ENCODE measurements at places on chromosomes 11 and 22.

DNA sequence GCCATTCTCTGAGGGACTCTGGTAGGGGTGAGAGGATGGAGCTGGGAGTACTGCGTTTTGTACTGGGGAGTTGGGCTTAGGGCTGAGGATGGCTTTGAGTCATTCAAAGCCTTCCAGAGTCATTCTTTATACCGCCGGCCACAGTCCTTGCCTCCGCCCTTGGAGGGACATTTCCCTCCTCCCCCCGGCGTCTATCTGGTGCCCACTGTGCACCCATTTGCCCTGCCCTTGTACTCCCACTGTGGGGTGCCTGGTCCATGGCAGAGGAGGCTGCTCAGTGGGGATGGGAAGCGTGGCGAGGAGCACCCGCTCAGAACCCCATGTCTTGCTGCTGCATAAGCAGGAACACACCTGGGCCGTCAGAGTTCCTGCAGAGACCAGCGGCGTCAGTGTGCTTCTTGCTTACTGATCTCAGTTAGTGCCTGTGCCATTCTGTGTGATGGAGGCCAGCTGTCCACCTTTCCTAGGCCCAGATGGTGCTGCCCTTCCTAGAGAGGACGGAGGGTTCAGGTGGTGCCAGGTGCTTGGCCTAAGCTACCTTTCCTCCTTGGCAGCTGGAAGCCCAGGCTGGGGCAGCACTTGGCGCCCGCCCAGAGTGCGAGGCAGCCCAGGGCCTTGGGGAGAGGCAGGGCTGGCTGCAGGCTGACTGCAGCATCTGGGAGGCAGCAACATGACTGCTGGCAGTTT lies 23.3 kb upstream of the TMEM191C start:
- DNase-seq: no peak

DNA sequence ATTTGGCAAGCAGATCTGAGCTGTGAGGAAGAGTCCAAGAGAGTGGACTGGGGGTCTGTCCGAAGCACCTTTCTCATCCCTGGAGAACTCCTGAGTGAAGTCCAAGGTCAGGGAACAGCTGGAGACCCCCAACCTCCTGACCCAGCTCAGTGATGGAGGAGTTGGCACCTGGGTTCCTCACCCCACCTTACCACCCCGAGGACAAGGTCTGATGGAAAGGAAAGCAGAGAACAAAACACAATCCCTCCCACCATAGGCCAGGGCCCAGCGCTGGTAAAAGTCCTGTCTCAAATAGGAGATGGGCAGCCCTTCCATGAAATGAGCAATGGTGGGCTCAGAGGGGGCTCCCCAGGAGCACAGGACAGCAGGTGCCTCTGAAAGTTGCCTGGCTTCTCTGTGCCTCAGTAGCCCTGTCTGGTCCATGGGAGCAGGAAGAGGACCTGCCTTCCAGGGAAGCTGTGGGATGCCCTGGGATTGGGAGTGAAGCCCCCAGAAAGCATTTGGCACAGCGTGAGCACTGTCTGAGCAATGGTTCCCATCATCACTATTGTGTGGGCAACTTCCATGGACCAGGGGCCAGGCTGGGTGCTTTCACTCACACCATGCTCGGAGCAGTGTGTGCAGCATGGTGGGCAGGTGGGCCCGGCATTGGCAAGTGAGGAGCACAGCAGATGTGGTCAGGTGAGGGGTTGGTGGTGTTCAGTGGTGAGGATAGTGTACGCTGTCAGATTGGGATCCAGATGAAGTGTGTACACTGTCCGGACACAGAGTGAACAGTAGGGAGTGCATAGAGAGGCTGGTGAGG lies 7.5 kb downstream of the TRIM29 start:
- no peak for DNase-seq

DNA sequence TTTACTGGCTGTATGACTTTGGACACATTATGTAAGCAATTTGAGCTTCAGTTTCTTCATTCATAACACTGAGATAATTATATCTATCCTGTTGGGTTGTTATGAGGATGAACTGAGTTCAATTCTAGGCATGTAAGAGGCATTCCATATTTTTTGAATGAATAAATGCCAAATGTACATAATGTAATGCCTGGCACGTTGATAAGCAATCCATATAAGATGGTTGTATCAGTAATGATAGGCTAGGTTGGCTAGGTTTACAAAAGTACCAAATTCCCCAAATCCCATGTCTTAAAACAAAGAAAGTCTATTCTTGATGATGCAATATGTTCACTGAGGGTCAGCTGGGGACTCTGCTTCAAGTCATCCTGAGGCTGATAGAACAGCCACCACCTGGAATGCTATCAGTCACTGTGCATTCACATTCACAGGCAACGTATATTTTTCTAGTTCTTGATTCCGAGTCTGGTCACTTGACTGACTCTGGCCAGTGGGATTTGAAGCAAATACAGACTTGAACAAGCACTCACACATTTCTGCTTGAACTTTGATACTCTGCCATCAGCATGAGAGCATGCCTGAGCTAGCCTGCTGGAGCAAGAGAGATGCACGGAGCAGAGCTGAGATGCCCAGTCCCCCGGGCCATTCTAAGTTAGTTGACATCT lies 104.0 kb upstream of the TIMP3 start:
- DNase-seq: no peak

- no peak for DNase-seq
Observed at GRCh38 chr11:69647390-69647748, 6.4 kb downstream of the CCND1 start.

- DNase-seq: no peak
Observed at GRCh38 chr11:43021466-43021865, 290.3 kb upstream of the API5 start.

- no peak for DNase-seq
Observed at GRCh38 chr22:49291781-49292180, 535.9 kb downstream of the BRD1 start.

DNA sequence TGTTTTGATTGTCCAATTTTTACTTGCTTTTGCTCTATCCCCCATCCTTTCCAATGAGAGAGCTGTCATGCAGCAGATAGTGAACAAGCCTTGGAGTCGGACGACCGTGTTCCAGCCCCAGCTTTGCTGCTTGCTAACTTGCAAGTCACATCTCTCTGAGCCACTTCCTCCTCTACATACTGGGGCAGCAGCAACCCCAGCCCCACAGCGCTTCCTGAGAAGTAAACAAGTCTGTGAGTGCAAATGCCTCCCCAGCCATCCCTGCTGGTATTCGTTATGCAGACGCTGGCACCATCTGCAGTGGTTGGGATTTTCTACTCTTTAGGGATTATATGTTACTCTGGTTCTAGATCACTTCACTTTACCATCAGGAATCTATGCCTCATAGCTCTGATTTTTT lies 35.0 kb downstream of the TPBGL start:
- DNase-seq: peak; percentile 41

DNA sequence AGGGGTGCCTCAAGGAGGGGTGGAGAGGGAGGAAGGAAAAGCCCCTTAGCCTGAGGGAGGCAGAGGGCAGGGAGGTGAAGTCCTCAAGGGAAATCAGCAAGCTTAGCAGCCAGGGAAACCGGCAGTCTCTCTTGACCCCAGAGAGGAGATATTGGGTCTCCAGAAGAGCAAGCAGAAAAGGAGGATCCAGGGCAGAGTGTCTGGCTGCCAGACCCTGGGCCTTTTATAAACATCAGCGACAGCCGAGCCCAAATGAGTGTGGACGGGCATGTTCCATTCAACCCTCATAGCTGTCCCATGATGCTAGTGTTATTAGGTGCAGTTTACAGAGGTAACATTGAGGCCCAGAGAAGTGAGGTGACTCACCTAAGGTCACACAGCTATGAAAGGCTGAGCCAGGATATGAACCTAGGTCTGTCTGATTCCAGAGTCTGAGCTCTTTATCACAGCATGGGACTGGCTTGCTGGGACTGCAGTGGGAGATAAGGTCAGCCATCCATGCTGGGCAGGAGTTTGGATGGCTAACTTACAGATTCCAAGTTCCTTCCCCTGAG lies 9.3 kb downstream of the PRDM11 start:
- no peak for DNase-seq

DNA sequence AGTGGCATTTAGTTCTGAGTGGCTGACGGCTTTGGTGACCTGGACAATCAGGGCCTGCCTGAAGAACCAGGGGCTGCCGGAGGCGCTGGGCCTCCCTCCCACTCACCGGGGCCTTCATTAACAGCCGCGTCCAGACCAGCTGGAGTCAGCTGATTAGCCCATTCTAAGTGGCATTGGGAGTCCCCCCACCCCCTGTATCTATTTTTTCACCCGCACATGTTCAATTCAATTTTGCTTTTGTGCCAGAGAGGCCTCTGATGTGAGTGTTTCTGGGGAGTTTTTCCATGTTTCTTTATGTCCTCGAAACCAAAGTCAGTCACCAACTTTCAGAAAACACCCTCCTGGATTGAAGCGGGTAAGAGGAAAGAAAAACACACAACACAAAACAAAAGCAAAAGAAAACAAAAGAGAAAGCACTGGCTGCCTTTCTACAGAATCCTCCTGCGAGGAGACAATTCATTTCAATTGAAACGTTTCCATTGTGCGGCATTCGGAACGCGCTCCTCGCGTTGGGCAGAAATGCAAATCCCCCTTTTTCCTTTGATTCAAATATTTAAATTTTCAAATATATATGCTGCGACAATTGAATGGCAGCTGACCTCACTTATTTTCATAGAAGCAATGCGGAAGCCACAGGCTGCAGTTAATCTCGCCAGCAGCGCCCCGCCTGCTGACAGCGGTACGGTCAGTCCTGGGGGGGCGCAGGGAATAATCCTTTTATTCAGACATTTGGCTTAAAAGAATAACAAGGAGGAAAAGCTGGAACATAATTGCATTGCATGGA lies 17.7 kb downstream of the CDKN1C start:
- no peak for DNase-seq

DNA sequence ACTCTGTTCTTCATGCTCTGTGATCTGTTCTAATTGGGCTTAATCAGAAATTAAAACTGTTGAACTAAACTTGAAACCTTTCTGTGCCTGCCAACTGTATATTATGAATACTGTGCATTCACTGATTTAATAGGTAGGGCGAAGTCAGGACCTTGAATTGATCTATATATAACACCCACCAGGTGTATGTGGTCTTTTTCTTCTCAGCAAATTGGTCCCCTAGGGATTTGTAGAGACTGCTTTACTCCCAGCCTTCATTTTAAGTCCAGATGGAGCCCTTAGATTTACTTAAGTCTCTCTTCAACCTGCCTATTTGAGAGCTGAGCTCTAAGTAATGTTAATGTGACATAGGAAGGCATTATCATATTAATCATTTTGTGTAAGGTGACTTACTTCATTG lies 257.5 kb downstream of the TMEM135 start:
- no peak for DNase-seq

DNA sequence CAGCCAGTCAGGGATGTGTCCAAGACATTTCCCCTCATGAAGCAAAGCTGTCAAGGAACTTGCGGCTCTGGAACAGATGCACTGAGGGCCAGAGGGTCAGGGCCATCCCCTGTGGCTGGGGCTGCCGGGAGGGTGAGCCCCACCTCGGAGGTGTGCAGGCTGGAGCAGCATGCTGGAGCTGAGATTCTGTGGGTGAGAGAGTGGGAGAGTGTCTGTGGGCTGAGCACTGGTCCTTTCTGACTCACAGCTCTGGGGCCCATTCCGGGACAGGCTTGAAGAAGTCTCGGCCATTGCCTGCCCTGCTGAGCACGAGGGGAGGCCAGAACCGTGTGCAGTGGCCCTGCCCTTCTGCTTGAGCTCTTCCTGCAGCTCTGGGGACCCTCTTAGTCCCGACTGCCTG lies 2.1 kb downstream of the OMP start:
- no peak for DNase-seq

DNA sequence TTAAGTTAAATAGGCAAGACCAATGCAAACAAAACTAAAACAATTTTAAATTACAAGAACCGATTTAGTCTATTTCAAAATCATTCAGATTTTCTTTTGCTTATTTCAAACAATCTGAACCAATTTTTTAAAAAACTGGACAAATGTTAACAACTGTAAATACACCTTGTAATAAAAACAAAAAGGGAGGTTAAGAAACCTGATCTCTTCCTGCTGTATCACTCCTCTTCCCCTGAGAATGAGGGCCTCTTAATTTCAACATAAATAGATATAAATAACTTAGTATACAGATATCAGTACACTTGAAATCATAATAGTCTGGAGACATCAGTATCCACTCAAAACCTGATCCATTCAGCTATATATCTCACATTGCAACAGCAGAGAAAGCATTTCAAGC lies 346.6 kb downstream of the TTC28 start:
- no peak for DNase-seq

- DNase-seq: no peak
Observed at GRCh38 chr22:20091690-20092476, 11.8 kb downstream of the DGCR8 start.

DNA sequence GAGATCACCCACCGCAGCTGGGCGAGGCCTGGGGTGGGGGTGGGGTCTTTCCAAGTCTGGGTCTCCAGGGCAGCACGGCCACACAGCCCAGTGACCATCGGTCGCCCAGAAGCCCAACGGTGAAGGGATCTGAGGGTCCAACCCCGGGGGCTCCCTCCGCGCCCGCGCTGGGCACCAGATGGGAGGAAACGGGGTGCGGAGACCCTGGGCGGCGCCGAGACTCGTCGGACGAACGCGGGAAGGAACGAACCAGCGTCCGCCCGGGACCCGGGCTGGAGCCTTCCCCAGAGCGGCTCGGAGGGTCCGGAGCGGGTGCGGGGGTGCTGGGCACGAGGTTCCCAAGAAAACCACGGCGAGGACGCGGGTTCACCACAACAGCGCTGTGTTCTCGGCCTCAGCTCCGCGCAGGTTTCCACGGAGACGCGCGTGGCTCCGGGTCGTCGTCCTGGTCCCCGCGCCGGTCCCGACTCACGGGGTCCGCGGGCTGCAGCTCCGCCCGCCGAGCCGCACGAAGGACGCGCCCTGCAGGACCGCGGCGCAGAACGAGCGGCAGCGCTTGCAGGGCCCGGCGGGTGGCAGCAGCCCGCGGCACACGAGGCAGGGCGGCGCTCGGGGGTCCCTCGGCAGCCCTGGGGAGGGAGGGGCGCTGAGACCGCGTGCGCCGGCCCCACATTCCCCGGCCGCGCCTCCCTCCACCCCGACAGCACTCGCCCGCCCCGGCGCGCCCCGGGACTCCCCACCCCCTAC lies 2.3 kb upstream of the IL17REL start:
- DNase-seq: no peak

GRCh38 chr22:30196141-30196879 lies 50.2 kb downstream of the LIF start:
- peak; percentile 37 for DNase-seq

DNA sequence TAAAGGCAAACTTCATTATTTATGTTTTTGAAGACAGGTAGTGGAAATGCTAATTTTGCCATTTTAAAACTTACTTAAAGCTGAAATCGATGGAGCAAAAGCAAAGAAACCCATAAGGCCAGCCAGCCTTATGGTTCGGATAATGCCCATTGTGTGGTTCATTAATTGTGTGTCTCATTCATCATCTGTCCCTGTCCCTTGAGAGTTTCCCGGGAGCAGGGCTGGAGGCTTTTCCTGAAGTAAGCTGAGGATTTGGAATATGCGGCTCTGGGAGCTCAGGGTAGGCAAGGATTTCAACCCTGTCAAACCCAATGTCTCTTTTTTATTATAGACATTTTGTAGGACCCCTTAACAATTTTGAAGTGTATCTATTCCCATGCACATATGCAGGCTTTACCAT lies 790.0 kb upstream of the KIRREL3 start:
- DNase-seq: no peak

- no peak for DNase-seq
Observed at GRCh38 chr11:57885298-57886050, 123.9 kb downstream of the CTNND1 start.
